WTC11 (cell line): ENCODE measurements at places on chromosomes 11 and 22. TPM values are rescaled to one million over a fixed set of nuclear protein-coding genes. Genes with fewer than 3 reads are reported as not detected.

GRCh38 chr11:16587670-16588069, 150.8 kb upstream of the C11orf58 start:
- H3K4me3 ChIP-seq = no peak overlapping the region
- peaks cover 4% of the 10 kb centered on the region for H3K27me3 ChIP-seq
- H3K4me1 ChIP-seq = no peaks in the 10 kb centered on the region
- DNase-seq = no peak
- no peaks in the 10 kb centered on the region for H3K36me3 ChIP-seq

DNA sequence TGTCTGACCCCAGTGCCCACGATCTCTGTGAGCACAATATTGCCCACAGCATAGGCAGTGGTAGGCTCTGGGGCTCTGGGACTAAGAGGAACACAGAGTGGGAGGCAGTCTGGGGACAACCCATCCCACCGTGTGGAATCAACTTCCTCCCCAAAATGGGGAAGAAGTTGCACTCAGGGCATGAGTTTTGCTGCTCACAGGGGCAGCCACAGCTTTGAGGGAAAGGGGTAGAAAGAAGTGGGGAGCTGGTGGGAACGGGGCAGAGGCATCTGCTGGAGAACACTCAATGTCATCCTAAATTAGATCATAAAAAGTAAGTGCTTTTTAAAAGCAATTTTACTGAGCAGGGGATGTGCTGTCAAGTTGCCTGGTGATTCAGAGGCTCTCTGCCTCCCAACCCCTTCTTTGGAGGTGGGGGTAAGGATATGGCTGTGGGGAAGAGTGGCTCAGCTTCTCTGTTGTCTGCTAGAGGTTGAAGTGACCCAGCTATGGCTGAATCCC, 233.8 kb upstream of the NCAM1 start:
- no peaks in the 10 kb centered on the region for H3K36me3 ChIP-seq

GRCh38 chr11:124799348-124800225, 619 bp downstream of the MSANTD2 start:
- no peaks in the 10 kb centered on the region for H3K36me3 ChIP-seq
- no peaks in the 10 kb centered on the region; the same call in 1 of the 2 replicates for H3K27me3 ChIP-seq

- H3K36me3 ChIP-seq = no peaks in the 10 kb centered on the region
- H3K27me3 ChIP-seq = peaks cover 46% of the 10 kb centered on the region
- peak overlapping the region; percentile 75 for H3K4me3 ChIP-seq
- H3K27ac ChIP-seq = no peak overlapping the region
Measured at GRCh38 chr11:134330611-134331353, 1.0 kb upstream of the GLB1L2 start.

GRCh38 chr11:76075716-76076115, 130.6 kb downstream of the WNT11 start:
- H3K27me3 ChIP-seq = no peaks in the 10 kb centered on the region
- no peak overlapping the region for H3K27ac ChIP-seq
- H3K36me3 ChIP-seq = peaks cover 4% of the 10 kb centered on the region; the same call in 1 of the 2 replicates
- H3K4me3 ChIP-seq = no peak overlapping the region

DNA sequence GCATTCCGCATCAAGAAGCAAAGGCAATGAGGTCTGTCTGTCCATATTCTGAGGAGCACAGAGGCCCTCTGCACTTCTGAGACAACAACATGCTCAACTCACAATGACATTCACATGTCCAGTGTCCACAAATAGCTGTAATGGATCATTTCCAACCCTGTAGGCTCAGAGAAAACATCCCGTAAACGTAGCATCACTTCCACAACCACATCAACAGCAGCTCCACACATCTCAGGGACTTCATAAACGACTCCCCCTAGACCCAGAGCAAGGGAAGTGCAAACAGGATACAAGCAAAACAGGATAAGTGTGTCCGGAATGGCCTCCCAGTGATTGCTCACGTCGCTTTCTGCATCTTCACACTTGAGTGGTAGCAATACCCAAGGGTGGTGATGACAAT, 100.2 kb downstream of the SYN3 start:
- H3K4me1 ChIP-seq = no peaks in the 10 kb centered on the region
- peaks cover 13% of the 10 kb centered on the region for H3K36me3 ChIP-seq
- no peaks in the 10 kb centered on the region for H3K27me3 ChIP-seq
- no peak overlapping the region for H3K27ac ChIP-seq
- no peak overlapping the region for H3K4me3 ChIP-seq

DNA sequence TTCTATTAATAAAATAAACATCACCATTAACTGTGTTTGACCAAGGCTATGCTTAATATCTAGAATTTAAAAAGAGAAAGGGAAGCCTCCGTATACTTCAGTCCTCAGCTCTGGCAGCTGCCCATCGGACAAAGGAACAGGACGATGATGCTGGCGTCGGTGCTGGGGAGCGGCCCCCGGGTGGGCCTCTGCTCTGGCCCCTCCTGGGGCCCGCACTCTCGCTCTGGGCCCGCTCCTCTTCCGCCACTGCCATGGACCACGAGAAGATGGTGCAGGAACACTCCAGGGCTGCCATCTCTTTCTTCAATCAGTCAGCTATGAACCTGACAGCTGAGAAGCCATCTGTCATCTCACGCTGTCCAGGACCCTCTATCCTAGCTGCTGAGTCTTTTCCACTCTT, 25.3 kb downstream of the PDHX start:
- H3K4me1 ChIP-seq = peaks cover 3% of the 10 kb centered on the region; the same call in 1 of the 2 replicates
- no peaks in the 10 kb centered on the region for H3K27me3 ChIP-seq
- no peak for DNase-seq
- H3K4me3 ChIP-seq = no peak overlapping the region
- H3K36me3 ChIP-seq = peaks cover 7% of the 10 kb centered on the region
- no peak overlapping the region for H3K27ac ChIP-seq

DNA sequence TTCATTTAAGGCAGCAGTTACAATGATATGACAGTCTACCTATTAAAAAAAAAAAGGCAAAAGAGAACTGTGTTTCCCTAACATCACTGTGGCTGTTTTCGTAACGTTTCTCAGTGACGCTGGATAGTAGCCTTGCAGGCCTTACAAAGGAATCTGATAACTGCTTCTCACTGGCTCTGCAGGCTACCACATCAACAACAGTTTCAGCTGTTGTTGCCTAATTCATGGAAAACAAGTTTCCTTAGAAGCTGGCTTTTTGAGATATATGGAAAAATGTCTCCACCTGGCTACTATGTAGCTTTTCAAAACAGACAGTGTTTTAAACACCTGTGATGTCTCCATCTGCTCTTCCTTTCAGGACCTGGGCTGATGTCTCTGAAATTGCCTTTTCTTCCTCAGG, 3.8 kb downstream of the OR51V1 start:
- DNase-seq = no peak
- no peaks in the 10 kb centered on the region for H3K27me3 ChIP-seq
- H3K36me3 ChIP-seq = no peaks in the 10 kb centered on the region
- H3K4me1 ChIP-seq = peaks cover 21% of the 10 kb centered on the region
- no peak overlapping the region for H3K4me3 ChIP-seq

DNA sequence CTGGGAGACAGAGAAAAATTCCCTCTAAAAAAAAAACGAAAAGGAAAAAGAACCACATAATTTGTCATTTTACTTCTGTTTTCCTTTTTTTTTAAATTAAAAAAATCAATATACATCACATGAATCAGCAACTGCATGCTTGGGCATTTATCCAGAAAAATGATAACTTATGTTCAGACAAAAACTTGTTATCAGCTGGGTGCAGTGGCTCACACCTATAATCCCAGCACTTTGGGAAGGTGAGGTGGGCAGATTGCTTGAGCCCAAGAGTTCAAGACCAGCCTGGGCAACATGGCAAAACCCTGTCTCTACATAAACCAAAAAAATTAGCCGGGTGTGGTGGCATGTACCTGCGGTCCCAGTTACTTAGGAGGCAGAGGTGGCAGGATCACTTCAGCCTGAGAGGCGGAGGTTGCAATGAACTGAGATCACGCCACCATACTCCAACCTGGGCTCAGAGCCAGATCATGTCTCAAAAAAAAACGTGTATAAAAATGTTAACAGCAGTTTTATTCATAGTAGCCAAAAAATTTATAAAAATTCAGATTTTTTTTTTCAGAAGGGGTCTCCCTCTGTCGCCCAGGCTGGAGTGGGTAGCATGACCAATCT, 28.5 kb downstream of the AMBRA1 start:
- no peaks in the 10 kb centered on the region for H3K36me3 ChIP-seq
- no peaks in the 10 kb centered on the region for H3K27me3 ChIP-seq
- no peak for DNase-seq

DNA sequence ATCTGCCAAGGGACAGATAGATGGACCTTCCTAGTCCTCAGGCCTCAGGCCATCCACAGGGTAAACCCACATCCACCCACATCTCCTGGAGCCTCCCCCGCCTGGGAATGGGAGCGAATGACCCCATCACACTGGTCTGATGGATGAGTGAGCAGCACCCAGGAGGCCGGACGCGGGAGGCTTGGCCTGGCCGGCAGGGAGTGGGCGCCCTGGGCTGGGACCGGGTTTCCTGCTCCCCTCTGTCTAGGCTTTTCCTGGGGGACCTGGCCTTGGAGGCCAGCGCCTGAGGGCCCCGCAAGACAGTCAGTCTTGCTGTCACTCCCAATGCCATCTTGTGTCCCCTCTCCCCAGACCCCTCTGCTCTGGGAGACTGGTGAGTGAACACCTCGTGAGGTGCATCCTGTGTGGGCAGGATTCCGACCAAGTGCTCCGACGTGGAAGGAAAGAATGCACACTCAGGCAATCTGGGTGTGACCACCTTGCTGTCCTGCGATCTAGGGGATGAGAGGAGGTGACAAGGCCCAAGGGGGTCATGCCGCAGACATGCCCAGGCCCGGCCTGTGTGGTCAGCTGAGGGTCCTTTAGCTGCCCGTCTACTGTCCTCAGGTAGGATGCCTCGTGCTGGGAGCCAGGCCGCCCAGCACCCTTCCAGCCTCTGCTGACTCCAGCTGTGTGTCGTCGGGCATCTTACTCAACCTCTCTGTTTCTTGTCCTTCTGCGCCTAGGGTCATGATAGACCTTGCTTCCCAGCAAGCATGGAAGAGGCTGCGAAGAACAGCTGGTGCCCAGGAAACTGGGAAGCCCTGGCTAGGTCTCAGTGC, 26.5 kb upstream of the WNT7B start:
- no peaks in the 10 kb centered on the region for H3K27me3 ChIP-seq
- H3K27ac ChIP-seq = no peak overlapping the region
- no peak overlapping the region for H3K4me3 ChIP-seq
- no peaks in the 10 kb centered on the region for H3K36me3 ChIP-seq
- no peak for DNase-seq

GRCh38 chr11:73244589-73245240, 26.6 kb downstream of the P2RY2 start:
- H3K36me3 ChIP-seq = no peaks in the 10 kb centered on the region
- H3K27me3 ChIP-seq = no peaks in the 10 kb centered on the region; the same call in 1 of the 2 replicates
- no peak overlapping the region for H3K27ac ChIP-seq
- H3K4me1 ChIP-seq = peaks cover 38% of the 10 kb centered on the region
- no peak for DNase-seq

GRCh38 chr11:3195251-3196160, 23.1 kb downstream of the MRGPRG start:
- peaks cover 4% of the 10 kb centered on the region; the same call in 1 of the 2 replicates for H3K36me3 ChIP-seq
- H3K27me3 ChIP-seq = peaks cover 2% of the 10 kb centered on the region; the same call in 1 of the 2 replicates

DNA sequence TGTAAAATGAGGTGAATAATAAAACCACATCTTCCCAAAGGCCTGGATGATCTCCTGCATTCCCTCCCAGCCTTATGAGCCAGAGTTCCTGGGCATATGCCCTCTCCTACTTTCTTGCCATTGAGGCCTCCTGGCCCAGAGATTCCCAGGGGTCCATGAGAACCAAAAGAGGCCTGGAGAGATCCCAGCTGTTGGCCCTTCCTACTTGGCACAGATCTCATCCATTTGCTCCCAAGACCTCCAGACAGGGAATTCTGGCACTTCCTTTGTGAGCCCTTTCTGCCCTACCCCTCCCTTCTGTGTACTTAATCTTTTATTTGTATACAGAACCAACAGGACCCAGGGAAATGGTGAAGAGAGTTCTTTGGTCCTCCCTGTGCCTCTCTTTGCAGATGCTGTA, 21.4 kb downstream of the POU2F3 start:
- H3K27me3 ChIP-seq = peaks cover 49% of the 10 kb centered on the region
- H3K4me3 ChIP-seq = no peak overlapping the region
- DNase-seq = no peak
- H3K4me1 ChIP-seq = peaks cover 43% of the 10 kb centered on the region

DNA sequence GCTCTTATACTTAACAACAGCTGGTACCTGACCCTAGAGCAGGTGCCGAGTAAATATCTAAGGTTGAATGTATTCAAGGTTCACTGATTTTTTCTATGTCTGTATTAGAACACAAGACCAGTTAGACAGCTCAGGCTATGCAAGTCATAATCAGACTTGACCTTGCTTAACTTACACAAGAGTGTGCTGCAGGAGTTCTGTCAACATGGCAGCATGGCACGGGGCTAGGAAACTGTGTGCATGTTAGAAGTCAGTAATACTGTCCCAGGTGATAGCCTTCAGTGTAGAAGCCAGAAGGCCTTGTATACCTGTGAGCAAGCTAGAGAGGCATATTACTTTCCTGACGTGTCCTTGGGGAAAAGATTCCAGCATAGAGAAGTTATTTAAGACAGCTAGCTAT, 253.1 kb downstream of the FAT3 start:
- H3K36me3 ChIP-seq = no peaks in the 10 kb centered on the region
- DNase-seq = no peak
- no peak overlapping the region for H3K4me3 ChIP-seq
- H3K27me3 ChIP-seq = no peaks in the 10 kb centered on the region
- H3K27ac ChIP-seq = no peak overlapping the region
- peaks cover 12% of the 10 kb centered on the region for H3K4me1 ChIP-seq

GRCh38 chr11:13276832-13277767, 490 bp upstream of the BMAL1 start:
- H3K27ac ChIP-seq = peak overlapping the region; percentile 24; the same call in 1 of the 2 replicates
- no peaks in the 10 kb centered on the region for H3K36me3 ChIP-seq
- peaks cover 83% of the 10 kb centered on the region for H3K27me3 ChIP-seq
- peaks cover 30% of the 10 kb centered on the region for H3K4me1 ChIP-seq

- H3K27ac ChIP-seq = peak overlapping the region; percentile 99
- H3K27me3 ChIP-seq = no peaks in the 10 kb centered on the region
- peak; percentile 47 for DNase-seq
- H3K4me3 ChIP-seq = peak overlapping the region; percentile 92
- H3K36me3 ChIP-seq = peaks cover 15% of the 10 kb centered on the region; the same call in 1 of the 2 replicates
- peaks cover 11% of the 10 kb centered on the region for H3K4me1 ChIP-seq
Measured at GRCh38 chr11:64803846-64804345, 882 bp upstream of the MAP4K2 start.

- peaks cover 22% of the 10 kb centered on the region for H3K4me1 ChIP-seq
- DNase-seq = no peak
- no peaks in the 10 kb centered on the region for H3K36me3 ChIP-seq
- peak overlapping the region; percentile 33; the same call in 1 of the 2 replicates for H3K4me3 ChIP-seq
- peak overlapping the region; percentile 19; the same call in 1 of the 2 replicates for H3K27ac ChIP-seq
Measured at GRCh38 chr22:37634417-37634924, 5.0 kb upstream of the SH3BP1 start.

GRCh38 chr22:24695060-24695459, 79.5 kb downstream of the PIWIL3 start:
- H3K4me1 ChIP-seq = peaks cover 80% of the 10 kb centered on the region
- peak overlapping the region; percentile 84 for H3K27ac ChIP-seq
- H3K4me3 ChIP-seq = peak overlapping the region; percentile 53
- no peak for DNase-seq
- no peaks in the 10 kb centered on the region for H3K27me3 ChIP-seq

- no peak overlapping the region for H3K4me3 ChIP-seq
- peaks cover 38% of the 10 kb centered on the region for H3K27me3 ChIP-seq
- peaks cover 13% of the 10 kb centered on the region for H3K4me1 ChIP-seq
- no peak for DNase-seq
- no peak overlapping the region for H3K27ac ChIP-seq
Measured at GRCh38 chr22:49668402-49668801, 159.3 kb downstream of the BRD1 start.

The SAA2 gene
- 4.1 to 8.2 TPM (median 5.0 TPM) in 3 replicates for total RNA-seq

The SLC25A45 gene
- 1.5 to 2.5 TPM (median 1.7 TPM) in 3 replicates for total RNA-seq

The SYCE3 gene
- 0.46 to 0.89 TPM (median 0.85 TPM) in 3 replicates for total RNA-seq

The SCUBE1 gene
- 6.9 to 9.6 TPM (median 7.8 TPM) in 3 replicates for total RNA-seq

The ZNF280B gene
- 5.9 to 7.7 TPM (median 7.0 TPM) in 3 replicates for total RNA-seq

The CADM1 gene
- 26.8 to 27.3 TPM (median 27.0 TPM) in 3 replicates for total RNA-seq

The KRTAP5-7 gene
- total RNA-seq = 0.11 TPM in 1 of 3 replicates, not detected in the others

The PLA2G6 gene
- total RNA-seq = 29.9 to 44.1 TPM (median 37.6 TPM) in 3 replicates

The DDTL gene
- total RNA-seq = 3.6 to 5.8 TPM (median 3.6 TPM) in 3 replicates

The MTFP1 gene
- 75.0 to 78.7 TPM (median 75.5 TPM) in 3 replicates for total RNA-seq

The DEUP1 gene
- 0.16 to 0.53 TPM (median 0.44 TPM) in 3 replicates for total RNA-seq

The MAPK8IP2 gene
- 1.8 to 4.9 TPM (median 1.9 TPM) in 3 replicates for total RNA-seq

The MFRP gene
- total RNA-seq = not detected in 3 replicates
